ENCODE measurements at places on chromosomes 16 and 17.
A peak's percentile ranks its signal among the peaks of the same experiment; 100 is the strongest.

GRCh38 chr17:2013994-2014317, 11.2 kb downstream of the RTN4RL1 start:
- DNase-seq: no peak

DNA sequence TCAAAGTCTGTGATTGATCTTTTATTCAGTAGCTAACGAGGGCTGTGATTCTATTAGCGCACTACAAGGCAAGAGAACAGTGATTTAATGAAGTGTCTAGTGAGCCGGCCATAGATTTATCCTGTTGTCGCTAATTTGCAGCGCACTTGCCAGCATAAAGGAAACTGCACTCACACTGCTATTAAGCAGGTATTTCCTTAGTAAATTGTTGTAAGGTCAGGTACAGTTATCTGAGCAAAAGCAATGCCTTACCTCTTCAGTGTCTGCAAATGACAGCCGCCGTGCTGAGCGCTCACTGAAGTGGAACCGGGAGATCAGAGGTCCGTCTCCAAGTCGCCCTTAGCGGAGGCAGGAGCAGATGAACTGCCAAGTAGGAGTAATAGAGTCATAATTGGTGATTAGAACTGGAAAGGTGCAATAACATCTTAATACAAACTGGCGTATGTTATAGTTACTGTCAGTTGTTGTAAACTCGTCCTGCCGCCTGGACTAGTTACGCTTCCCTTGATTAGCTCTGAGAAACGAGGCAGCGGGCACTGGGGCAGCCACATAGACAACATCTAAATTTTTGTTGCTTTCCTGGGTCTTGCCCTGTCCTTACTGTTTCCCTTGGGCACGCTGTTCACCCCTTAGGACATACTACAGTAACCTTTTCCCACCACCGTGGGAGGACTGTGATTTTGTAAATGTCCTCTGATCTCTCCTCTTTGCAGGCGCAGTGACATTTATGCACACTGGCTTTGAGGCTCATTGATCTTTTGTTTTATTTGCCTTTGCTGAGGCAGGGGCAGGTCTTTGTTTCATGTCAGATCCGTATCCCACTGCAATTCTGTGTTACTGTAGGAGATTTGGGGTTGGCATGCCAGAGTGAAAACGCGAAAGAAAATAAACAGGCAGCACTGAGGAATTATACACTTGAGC, 363.1 kb downstream of the WWOX start:
- DNase-seq: no peak

DNA sequence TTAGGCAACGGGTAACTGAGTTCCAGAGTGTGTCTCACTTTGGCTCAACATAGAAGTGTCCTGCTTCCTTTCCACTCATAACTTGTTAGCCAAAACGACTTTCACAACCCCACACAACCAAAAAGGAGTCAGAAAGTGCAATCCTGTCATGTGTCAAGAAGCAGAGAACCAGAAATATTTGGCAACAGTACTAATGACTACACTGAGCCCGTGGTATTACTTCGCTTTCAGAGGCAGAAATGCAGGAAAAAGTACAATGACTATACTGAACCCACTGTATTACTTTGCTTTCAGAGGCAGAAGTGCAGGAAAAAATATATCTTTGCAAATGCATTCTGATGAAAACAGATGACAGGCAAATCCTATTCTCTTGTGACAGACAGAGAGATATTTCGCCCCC, 484.6 kb downstream of the KIF2B start:
- DNase-seq: no peak

- DNase-seq: peak; percentile 73
Measured at GRCh38 chr16:66948134-66948836, 12.8 kb upstream of the CES3 start.

GRCh38 chr16:89049484-89050118, 44.1 kb upstream of the ACSF3 start:
- no peak for DNase-seq

DNA sequence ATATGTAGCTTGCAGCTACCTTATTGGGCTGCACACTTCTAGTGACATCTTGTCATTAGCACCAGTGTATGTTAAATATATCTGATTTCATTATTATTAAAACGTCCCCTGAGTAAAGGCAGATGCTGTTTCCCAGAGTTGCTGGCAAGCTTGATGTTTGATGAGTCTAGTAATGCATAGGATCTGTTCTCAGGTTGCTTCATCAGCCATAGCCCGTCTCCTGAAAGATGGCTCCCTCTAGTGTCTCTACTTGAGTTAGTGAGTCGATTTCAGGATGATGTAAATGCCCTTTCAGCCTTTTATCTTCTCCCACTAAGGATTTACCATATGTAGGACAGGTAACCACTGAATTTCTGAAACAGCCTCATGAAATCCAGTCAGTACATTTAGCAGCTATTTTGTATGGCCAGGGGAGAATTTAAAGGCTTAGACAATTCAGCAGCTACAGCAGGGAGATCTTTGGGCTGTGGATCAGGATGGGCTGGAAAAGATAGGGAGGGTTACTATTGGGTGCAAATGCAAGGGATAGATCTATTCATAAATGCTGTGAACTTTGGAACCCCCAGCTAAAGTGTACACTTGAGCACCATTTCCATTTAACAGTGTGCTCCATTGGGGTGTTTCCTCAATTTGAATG, 376.3 kb downstream of the CNTNAP4 start:
- peak; percentile 68 for DNase-seq

DNA sequence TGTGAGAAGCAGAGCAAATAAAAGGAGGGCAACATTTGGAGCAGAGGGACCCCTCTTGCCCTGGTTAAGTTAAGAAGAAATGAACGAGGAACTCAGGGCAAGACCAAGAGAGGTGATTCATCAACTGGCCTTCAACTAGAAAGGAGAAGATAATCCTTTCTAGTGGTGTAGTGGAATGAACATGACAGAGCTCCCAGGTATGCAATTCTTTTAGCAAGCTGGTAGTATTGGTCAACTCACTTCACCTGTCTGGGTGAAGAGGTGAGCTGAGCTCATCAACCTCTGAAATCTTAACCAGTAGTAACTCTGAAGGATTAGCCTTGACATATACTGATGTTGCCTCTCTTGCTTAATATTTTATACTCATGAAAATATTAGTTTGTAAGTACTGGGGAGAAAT, 1024.7 kb upstream of the GOT2 start:
- no peak for DNase-seq

- no peak for DNase-seq
Measured at GRCh38 chr17:12672947-12673346, 7.3 kb downstream of the MYOCD start.

- peak; percentile 63 for DNase-seq
Measured at GRCh38 chr16:55021595-55022475, 91.2 kb downstream of the IRX5 start.

GRCh38 chr17:17269926-17270773, 10.9 kb downstream of the COPS3 start:
- no peak for DNase-seq

DNA sequence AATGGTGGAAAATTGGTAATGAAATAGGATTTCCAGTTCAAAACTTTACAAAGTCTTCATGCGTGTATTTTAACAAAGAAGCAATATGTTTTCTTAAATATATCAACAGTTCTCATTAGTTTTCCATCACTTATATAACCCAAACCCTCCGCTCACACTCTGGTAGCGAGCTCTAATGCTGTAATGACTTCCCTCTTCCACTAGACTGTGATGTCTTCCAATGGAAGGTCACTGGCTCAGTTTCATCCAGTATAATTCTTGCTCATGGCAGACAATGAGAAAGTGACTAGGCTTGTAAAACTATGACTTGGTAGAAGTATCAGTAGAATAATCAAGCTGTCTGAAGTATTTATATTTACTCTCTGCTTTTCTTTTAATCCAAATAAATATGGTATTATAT, 32.8 kb downstream of the NETO2 start:
- DNase-seq: no peak

DNA sequence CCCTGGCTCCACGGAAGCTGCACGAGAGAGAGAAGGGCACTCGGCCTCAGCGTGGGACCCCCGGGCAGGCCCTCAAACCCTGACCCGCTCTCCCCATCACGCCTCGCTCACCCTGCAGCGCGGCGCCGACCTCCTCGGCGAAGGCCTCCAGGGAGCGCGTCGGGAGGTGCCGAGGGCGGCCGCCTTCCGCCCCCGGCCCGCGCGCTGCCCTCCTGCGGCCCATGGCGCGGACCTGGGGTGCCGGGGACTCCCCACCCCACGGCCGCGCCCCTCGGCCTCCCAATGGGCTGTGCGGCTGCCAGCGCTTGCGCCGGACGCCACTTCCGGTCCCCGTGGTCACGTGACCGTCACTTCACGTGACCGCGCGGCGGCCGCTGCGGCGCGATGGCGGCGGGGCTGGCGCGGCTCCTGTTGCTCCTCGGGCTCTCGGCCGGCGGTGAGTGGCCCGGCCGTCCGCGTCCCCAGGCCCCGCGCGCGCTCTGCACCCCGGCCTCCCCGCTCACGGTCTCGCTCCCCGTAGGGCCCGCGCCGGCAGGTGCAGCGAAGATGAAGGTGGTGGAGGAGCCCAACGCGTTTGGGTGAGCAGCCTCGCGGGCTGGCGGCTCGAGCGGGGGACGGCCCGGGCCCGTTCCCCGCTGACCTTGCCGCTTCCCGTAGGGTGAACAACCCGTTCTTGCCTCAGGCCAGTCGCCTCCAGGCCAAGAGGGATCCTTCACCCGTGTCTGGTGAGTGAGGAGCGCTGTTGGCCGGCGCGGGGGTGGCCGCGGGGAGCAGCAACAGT, at the start of the genes GNPTG and TSR3:
Gene GNPTG, plus strand, starts transcription at position 350 of the 781 bp plus-strand sequence. Its CDS starts 35 bp downstream, at position 385.
Gene TSR3, minus strand, starts transcription at position 297 of the 781 bp plus-strand sequence. Its CDS starts 74 bp downstream, at position 223.
- peak; percentile 85 for DNase-seq

DNA sequence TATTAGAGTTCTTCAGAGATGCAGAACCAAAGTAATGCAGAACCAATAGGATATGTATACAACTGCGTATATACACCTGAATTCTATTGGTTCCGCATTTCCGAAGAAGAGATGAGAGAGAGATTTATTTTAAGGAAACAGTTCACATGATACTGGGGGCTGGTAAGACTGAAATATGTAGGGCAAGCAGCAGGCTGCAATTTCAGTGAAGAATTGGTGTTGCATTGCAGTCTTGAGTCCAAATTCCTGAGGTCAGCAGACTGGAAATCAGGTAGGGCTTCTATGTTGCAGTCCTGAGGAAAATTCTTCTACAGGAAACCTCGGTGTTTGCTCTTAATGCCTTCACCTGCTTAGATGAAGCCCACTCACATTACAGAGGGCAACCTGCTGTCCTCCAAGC, 128.2 kb upstream of the MED13 start:
- DNase-seq: no peak

GRCh38 chr17:62819511-62820221, 11.6 kb upstream of the MARCHF10 start:
- DNase-seq: peak; percentile 46

- peak; percentile 22 for DNase-seq
Measured at GRCh38 chr17:72125742-72126141, 4.9 kb downstream of the SOX9 start.

DNA sequence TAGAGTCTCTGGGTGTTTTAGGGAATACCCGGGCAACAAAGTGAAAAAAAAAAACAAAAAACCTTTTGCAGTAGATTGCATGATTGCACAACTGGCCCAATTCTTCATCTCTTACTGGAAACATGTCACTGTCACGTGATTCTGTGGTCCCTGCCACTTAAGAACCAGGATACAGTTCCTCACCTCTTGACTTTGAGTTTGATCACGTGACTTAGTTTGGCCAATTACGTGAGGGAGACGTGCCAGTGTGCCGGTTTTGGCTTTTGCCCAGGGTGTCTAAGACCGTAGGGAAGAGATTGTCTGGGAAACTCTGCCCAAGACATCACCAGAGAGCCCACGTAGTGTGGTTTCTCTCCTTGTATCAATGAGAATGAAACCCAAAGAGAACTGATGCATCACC, 88.7 kb downstream of the GRIN2A start:
- DNase-seq: no peak

- DNase-seq: no peak
Measured at GRCh38 chr17:75764417-75764710, 628 bp downstream of the GALK1 start.

- no peak for DNase-seq
Measured at GRCh38 chr17:77723071-77723908, 235.2 kb upstream of the TNRC6C start.

DNA sequence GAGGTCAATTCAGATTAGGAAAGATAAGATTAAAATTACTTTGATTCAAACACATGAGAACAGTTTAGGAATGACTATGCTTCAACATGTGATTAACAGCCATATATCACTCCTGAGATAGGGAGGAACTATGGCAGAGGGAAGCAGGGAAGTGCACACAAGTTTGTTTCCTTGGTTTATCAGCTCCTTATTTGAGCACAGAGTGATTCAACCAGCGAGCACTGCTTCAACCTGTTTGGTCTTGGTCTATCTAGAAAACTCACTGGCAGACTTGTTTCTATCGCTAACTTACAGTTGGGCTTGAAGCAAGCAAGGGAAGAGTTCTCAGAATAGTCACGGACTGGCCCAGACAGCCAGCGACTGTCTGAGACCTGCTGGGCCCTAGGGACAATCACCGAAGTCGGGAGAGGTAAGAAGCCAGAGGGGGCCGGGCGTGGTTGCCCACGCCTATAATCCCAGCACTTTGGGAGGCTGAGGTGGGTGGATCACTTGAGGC, 23.5 kb downstream of the TUBG1 start:
- peak; percentile 63 for DNase-seq

DNA sequence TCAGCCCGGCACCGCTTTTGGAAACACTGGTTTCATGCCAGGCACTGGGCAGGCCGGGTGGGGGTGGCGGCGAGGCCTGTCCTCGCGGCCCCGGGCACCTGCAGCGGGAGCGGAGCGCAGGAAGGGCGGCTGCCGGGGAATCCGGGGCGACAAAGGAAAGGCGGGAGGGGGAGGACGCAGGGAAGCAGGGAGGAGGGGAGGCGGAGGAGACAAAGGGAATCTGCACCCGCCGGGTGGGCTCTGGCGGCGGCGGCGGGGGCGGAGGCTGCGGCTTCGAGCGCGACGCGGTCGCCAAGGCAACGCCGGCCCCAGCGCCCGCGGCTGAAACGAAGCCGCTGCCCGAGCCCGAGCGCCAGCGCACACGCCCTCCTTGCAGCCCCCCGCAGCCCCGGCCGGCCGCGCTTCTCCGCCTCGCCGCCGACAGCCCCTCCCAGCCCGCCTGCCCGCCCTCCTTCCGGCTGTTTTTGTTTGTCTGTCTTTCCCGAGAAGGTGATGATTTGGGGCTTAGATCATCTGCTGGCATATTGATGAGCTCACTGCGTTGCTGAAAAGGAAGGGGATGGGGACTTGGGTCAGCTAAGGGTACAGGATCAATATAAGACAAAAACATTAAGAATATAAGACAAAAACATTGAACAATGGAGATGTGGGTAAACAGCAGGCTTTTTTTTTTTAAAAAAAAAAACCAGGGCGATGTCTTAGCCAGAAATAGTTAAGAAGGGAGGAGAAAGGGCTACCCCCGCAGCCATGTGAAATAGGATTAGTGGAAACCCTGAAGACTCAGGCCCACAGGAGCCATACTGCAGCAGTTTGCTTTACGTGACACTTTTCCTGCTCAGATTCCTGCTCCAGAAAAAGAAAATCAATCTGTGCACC, 32.7 kb downstream of the CDK5R1 start:
- DNase-seq: peak; percentile 55

GRCh38 chr17:3603119-3603869, 5.9 kb downstream of the TRPV1 start:
- DNase-seq: no peak
